Activated CD4-positive, alpha-beta memory T cell treated with anti-CD3 and anti-CD28 coated beads for 36 hours (primary cell): ENCODE measurements at places on chromosomes 3 and 15. TPM values are rescaled to one million over a fixed set of nuclear protein-coding genes. Genes with fewer than 3 reads are reported as not detected.

- no peaks in the 10 kb centered on the region for H3K27me3 ChIP-seq
- peaks cover 19% of the 10 kb centered on the region for H3K36me3 ChIP-seq
- H3K4me3 ChIP-seq = no peak overlapping the region
- no peak for DNase-seq
- H3K4me1 ChIP-seq = peaks cover 57% of the 10 kb centered on the region
- H3K27ac ChIP-seq = no peak overlapping the region
These were observed 2.7 kb upstream of the FURIN start for GRCh38 chr15:90865702-90866101.

DNA sequence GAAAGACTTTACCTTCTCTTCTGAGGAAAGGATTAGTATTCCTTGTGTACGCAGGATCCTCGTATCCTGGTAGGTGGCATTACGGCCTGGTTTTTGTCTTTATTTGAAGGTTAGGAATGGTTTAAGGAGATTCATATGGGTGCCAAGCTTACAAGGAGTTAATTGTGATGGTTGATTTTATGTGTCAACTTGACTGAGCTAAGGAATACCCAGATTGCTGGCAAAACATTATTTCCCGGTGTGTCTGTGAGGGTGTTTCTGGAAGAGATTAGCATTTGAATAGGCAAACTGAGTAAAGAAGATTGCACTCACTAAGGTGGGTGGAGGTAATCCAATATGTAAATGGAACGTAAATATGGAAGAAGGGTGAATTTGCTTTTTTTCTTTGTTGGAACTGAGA lies 44.4 kb upstream of the ABI3BP start:
- no peak overlapping the region for H3K4me3 ChIP-seq
- no peak overlapping the region for H3K27ac ChIP-seq
- H3K4me1 ChIP-seq = no peaks in the 10 kb centered on the region
- H3K27me3 ChIP-seq = peaks cover 6% of the 10 kb centered on the region
- DNase-seq = no peak

The UBL7 gene
- total RNA-seq = 52.3 TPM

GRCh38 chr3:155714295-155714718 lies 30.6 kb downstream of the PLCH1 start:
- no peaks in the 10 kb centered on the region for H3K4me1 ChIP-seq
- H3K4me3 ChIP-seq = no peak overlapping the region
- no peaks in the 10 kb centered on the region for H3K36me3 ChIP-seq
- no peaks in the 10 kb centered on the region for H3K27me3 ChIP-seq

The HCLS1 gene
- total RNA-seq = 249 TPM

DNA sequence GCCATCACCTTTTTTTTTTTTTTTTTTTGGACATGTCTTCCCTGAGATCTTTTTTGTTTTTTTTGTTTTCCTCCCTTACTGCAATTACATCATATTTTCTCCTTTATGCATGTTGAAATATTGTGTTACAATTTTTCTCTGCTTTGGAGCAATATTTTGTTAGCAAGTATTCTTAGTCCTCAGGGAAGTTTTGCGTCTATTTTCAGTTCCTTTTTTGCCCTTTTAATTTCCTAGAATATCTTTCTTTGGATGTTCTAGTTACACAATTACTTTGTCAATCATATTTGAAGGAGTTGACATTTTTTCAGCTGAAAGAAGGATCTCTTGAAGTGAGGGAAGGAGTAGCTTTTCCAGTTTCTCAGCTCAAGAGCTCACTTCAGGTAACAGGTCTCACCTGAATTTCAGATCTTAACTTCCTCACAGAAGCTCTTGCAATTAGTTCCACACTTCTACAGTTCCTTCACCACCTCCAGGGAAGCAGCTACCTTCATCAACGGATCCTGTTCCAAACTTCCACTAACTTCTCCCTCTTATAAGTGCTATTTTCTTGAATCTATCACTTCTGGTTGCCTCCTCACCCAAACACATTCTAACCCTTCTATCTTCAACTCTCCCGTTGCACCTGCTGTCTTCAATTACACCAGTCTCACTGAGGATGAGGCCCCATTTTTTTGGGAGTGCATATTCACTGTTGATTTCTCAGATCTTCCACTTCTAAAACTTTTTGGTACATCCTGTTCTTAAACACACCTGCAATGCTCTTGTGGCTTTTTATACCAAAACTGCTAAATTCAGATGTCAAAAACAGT lies 57.8 kb upstream of the CPOX start:
- no peaks in the 10 kb centered on the region for H3K36me3 ChIP-seq
- no peaks in the 10 kb centered on the region for H3K4me1 ChIP-seq
- H3K27me3 ChIP-seq = no peaks in the 10 kb centered on the region
- no peak for DNase-seq

- H3K36me3 ChIP-seq = no peaks in the 10 kb centered on the region
- H3K27me3 ChIP-seq = no peaks in the 10 kb centered on the region
- no peak overlapping the region for H3K4me3 ChIP-seq
- no peaks in the 10 kb centered on the region for H3K4me1 ChIP-seq
- H3K27ac ChIP-seq = no peak overlapping the region
These were observed 47.8 kb upstream of the P2RY1 start for GRCh38 chr3:152786977-152787681.

The ZBED2 gene
- total RNA-seq = 609 TPM

DNA sequence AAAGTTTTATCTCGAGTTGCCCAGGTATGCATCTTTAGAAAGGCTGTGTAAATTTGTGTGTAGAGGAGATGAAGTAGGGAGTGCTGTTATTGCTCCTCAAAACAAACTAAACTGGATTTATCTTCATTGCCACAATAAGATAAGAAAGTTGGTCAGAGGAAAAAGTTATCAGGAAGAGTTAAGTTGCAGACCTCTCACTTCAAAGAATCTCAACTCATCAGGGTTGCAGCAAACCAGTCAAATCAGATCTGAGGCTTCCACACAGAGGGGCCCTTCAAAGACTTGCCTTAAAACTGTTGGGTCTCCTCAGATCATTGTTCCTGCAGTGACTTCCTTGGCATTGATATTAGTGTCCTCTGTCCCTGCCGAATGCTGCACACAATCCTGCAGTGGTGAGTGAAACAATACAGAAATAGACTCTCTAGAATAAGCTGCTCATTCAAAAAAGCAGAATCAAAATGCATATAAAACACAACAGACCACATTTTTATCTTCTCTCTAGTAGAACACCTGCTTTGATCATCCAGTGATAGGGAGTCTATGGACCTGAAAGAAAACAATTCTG lies 191.2 kb upstream of the CBLB start:
- H3K27me3 ChIP-seq = no peaks in the 10 kb centered on the region
- H3K27ac ChIP-seq = no peak overlapping the region
- no peak for DNase-seq
- H3K4me3 ChIP-seq = no peak overlapping the region
- peaks cover 13% of the 10 kb centered on the region for H3K4me1 ChIP-seq

DNA sequence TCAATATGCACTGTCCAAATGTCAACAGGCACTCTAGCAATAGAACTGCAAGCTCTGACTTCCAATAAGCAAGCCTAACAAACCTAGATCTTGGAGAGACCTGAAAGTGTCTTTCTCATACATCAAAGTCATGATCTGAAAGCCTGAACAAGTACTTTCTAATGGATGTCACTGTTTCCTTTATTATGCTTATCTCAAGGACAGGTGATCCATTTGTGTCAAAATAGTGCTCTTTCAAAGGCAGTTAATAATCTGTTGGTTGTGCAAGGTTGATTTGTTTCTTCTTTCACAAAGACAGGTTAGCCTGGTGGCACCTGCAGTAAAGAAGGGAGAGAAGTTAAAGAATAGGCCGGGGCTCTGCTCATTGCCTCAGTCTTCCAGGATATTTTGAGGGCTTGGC lies 146.8 kb downstream of the EPHB1 start:
- peaks cover 2% of the 10 kb centered on the region for H3K27me3 ChIP-seq
- no peaks in the 10 kb centered on the region for H3K36me3 ChIP-seq
- no peak for DNase-seq
- H3K27ac ChIP-seq = no peak overlapping the region
- H3K4me1 ChIP-seq = no peaks in the 10 kb centered on the region
- H3K4me3 ChIP-seq = no peak overlapping the region

The GOLGA8Q gene
- total RNA-seq = not detected

DNA sequence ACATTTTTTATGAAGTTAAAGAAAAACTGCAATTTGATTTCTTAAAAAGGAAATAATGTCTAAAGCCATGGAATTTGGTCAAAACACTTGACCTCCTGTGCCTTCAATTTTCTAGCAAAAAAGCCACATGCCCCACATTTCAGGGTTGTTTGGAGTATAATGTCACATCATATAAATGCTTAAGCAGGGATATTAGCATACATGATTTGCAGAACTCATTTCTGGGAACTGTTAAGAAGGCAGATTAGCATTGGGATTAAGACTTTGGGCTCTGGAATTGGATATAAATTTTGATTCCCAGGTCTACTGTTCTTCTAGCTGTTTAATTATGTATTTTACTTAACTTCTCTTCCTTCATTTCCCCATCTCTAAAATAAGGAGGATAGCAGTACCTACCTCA lies 59.2 kb downstream of the CDIN1 start:
- H3K4me3 ChIP-seq = no peak overlapping the region
- H3K27ac ChIP-seq = no peak overlapping the region

The SLC9A9 gene
- total RNA-seq = 1.6 TPM

DNA sequence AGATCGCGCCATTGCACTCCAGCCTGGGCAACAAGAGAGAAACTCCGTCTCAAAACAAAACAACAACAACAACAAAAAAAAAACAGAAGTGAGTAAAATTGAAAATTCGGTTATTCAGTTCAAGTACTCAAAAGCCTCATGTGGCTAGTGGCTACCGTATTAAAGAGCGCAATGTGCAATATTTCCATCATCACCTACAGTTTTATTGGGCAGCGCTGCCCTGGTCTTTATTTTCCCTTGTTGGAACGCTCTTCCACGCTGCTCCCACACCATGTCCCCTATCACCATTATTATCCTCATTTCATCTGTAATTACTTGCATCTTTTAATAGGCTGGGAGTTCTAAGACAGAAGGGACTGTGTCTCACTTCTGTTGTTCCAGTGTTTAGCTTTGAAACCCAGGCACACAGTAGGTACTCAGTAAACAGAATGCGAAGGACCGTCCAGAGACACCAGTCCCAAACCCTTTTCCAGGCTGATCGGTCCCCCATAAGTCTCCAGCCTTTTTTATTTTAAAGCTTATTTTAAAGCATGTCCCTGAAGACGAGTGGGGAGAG lies 423 bp upstream of the HACD3 start:
- peaks cover 3% of the 10 kb centered on the region for H3K36me3 ChIP-seq
- no peaks in the 10 kb centered on the region for H3K27me3 ChIP-seq
- DNase-seq = no peak
- peaks cover 29% of the 10 kb centered on the region for H3K4me1 ChIP-seq
- peak overlapping the region; percentile 77 for H3K27ac ChIP-seq

DNA sequence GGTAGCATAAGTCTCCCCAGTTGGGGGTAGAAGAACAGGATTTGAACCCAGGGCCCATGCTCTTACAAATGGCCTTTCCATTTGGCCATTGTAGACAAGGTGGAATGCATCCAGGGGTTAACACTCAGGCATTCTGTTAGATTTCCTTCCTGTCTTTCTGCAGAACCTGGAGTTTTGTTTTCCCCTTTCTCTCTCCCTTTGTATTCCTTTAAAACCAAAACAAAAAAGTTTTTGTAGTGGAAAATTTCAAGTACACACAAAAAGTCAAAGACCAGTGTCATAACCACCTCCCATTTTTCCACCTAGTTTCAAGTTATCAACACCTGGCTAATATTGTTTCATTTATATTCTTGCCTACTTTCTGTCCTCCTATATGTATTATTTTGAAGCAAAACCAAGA lies 26.0 kb downstream of the FRMD4B start:
- no peaks in the 10 kb centered on the region for H3K4me1 ChIP-seq
- no peaks in the 10 kb centered on the region for H3K36me3 ChIP-seq
- H3K4me3 ChIP-seq = no peak overlapping the region
- H3K27ac ChIP-seq = no peak overlapping the region
- peaks cover 1% of the 10 kb centered on the region for H3K27me3 ChIP-seq

The MKRN3 gene
- total RNA-seq = 3.8 TPM

- no peaks in the 10 kb centered on the region for H3K27me3 ChIP-seq
- no peak overlapping the region for H3K27ac ChIP-seq
- no peak for DNase-seq
- no peaks in the 10 kb centered on the region for H3K4me1 ChIP-seq
- peaks cover 67% of the 10 kb centered on the region for H3K36me3 ChIP-seq
These were observed 212.3 kb upstream of the LRRFIP2 start for GRCh38 chr3:37386627-37387230.

- no peak for DNase-seq
- H3K27ac ChIP-seq = no peak overlapping the region
- H3K36me3 ChIP-seq = no peaks in the 10 kb centered on the region
- no peaks in the 10 kb centered on the region for H3K4me1 ChIP-seq
- no peak overlapping the region for H3K4me3 ChIP-seq
These were observed 852.0 kb downstream of the FHIT start for GRCh38 chr3:60399292-60399691.

DNA sequence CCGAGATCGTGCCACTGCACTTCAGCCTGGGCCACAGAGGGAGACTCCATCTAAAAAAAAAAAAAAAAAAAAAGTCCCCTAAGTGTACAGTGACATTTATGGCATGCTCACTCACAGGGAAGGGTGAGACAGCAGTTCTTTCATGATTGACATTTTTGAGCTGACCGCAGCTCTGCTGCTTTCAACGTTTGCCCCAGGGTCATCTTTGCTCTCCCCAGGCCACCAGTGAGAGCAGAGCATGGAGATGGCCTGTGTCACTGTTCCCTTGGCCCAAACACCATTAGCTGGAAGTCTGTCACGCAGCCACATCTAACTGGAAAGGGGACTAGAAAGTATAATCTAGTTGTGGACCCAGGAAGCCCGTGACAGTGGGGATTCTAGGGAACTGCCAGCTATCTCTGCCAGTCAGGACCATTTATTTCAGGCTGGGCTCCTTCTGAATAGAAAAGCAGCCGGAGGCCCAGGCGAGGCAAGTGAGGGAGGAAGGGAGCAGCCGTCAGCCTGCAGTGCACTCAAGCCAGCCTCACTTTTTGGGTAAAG lies 193.4 kb upstream of the HES1 start:
- no peak for DNase-seq
- H3K36me3 ChIP-seq = no peaks in the 10 kb centered on the region
- peaks cover 13% of the 10 kb centered on the region for H3K27me3 ChIP-seq

- no peak overlapping the region for H3K4me3 ChIP-seq
- peaks cover 3% of the 10 kb centered on the region for H3K27me3 ChIP-seq
- H3K27ac ChIP-seq = no peak overlapping the region
- no peak for DNase-seq
These were observed 245.7 kb downstream of the ADAMTSL3 start for GRCh38 chr15:83899670-83900069.

DNA sequence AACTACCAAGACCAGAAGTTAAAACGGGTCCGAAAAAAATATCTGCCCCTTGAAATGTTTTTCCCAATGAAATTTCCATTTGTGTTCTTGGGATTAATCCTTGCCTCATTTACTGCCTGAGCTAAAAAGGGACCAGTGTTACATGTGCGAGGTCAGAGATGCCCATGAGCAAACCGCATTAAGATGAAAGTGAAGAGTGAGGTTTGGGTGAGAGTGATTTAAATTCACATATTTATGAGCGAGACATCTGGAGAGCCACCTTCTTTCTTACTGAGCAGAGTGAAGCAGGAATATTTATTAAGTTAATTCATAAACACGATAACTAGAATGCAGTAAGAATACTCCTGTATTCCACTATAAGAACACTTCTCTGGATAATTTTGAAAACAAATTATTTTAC lies 41.3 kb downstream of the SRP14 start:
- no peak overlapping the region for H3K27ac ChIP-seq
- H3K4me1 ChIP-seq = no peaks in the 10 kb centered on the region
- H3K4me3 ChIP-seq = no peak overlapping the region
- H3K36me3 ChIP-seq = peaks cover 22% of the 10 kb centered on the region

- peaks cover 4% of the 10 kb centered on the region for H3K27me3 ChIP-seq
- H3K36me3 ChIP-seq = no peaks in the 10 kb centered on the region
- no peak overlapping the region for H3K27ac ChIP-seq
These were observed 271.1 kb downstream of the EBLN2 start for GRCh38 chr3:73332558-73332957.

GRCh38 chr3:152255290-152255689 lies 13.4 kb upstream of the MBNL1 start:
- no peaks in the 10 kb centered on the region for H3K27me3 ChIP-seq
- peaks cover 85% of the 10 kb centered on the region for H3K4me1 ChIP-seq
- no peak for DNase-seq
- H3K27ac ChIP-seq = peak overlapping the region; percentile 95
